ENCODE measurements at places on chromosomes 12 and 14.

DNA sequence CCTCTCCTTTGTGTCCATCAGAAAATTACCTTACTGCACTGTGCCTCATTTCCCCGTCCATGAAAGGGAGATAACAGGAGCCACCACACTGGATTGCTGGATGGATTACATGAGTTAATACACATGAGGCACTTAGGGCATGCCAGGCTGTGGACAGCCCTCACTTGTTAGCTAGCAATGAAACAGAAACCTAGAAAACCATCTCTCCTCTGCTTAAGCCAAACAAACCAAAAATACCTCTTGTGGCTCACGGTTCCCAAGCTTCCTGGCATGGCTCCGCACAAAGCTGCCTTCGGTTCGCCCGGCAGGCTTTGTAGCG is 660 bp upstream of the HCFC2 start:
- no peak for DNase-seq

- DNase-seq: no peak
Measured at GRCh38 chr12:51863933-51864832, 15.7 kb upstream of the FIGNL2 start.

GRCh38 chr12:29971446-29971845 is 187.7 kb upstream of the TMTC1 start:
- DNase-seq: no peak

DNA sequence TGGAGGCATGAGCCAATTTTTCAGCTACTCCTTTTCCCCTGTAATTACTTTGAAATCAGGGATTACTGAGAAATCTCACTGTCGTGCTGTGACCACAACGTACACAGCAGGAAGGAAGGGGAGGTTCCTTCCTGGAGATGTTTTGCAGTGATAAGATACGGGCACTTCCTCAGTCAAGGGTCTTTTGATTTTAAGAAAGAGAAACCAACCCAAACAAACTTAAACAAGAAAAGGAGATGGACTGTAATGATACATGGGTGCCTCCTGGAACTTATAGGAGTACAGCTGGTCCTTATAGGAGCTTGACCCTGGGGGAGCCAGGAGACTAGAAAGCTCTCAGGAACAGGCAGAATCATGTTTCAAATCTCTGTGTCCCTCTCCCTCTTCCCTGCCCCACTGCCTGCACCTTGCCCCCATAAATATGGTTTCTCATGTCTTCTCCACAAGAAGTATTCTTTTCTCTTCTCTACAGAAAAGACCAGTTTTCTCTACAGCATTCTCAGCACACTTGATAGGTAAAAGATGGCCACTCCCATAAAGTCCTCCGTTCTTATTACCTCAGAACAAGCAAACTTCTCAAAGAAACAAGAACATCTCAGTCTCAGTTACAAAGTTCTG is 281.1 kb upstream of the AMIGO2 start:
- DNase-seq: peak; percentile 68

- DNase-seq: no peak
Measured at GRCh38 chr14:72906879-72907278, 13.0 kb upstream of the DPF3 start.

DNA sequence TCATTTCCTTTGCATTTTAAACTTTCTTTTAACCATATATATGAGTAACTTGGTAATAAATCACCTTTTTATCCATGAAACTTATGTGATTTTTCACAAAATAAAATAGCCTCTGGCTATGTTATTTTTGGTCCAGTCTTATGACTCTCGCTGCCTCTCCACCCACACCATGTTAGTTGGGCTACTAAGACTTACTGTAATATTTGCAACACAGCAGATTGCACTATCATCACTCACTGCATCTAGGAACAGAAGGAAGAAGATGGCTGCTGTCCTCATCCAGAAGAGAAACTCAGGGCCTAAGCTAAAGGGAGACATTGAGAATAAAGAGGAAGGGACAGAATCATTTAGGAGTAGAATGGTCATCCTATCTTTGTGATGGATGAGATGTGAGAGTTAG is 12.6 kb upstream of the B4GALNT3 start:
- DNase-seq: no peak

GRCh38 chr14:65817011-65817410 is 404.5 kb downstream of the FUT8 start:
- no peak for DNase-seq

DNA sequence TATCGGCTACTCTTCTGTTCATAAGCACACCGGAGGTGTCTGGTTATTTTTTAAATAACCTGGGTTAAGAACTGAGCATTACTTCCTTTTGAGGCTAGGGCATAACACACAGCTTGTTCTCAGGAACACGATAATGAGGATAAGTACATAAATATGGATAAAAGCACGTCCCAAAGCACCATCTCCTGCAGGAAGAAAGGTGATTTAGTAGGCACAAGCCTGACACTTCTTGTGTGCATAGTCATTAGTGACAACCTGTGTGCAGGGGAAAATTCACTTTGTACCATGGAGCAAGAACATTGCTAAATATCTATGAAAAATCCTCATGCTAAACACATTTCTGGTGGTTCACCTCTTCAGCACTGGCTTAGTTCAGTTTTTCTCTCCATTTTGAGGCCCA is 166.5 kb downstream of the SNAPC1 start:
- no peak for DNase-seq

DNA sequence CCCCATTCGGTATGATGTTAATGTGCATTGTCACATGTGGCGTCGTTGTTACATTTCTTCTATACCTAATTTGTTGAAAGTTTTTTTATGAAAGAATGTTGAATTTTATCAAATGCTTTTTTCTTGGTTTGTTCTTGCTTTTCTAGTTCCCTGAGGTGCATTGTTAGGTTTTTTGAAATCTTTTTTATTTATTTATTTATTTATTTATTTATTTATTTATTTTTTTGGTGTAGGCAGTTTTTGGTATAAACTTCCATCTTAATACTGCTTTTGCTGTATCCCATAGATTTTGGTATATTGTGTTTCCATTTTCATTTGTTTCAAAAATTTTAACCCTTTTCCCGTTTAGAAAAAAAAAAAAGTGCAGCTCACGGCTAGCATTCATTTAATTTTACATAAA is 121.1 kb upstream of the HMGA2 start:
- no peak for DNase-seq

DNA sequence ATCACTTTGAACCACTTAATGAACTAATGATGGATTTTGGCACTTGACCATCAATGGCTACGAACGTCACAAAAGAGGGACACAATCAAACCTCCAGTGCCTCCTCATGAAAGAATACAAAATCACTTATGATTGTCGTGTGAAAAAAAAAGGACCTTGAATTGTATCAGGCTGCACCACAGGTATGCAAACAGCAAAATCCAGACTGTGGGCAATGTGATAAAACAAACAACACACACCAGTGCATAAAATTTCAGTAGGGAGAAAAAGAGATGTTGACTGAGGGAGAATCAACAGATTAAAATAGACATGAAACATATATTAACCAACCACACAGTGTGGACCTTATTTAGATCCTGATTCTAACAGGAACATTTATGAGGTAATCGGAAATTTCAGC is 2.6 kb downstream of the TSPAN8 start:
- no peak for DNase-seq
